ENCODE measurements at places on chromosomes 3 and 15.

- no peak for DNase-seq
These were observed 668 bp downstream of the THRB start for GRCh38 chr3:24493746-24494617.

GRCh38 chr3:177199206-177199760, 2.0 kb upstream of the TBL1XR1 start:
- no peak for DNase-seq

- DNase-seq, result peak; percentile 73
These were observed 3.0 kb downstream of the ALCAM start for GRCh38 chr3:105369500-105370371.

- DNase-seq, result no peak
These were observed 6.0 kb downstream of the ISL2 start for GRCh38 chr15:76342382-76343201.

GRCh38 chr3:191051037-191051436, 148.0 kb upstream of the OSTN start:
- peak; percentile 64 for DNase-seq

- DNase-seq, result peak; percentile 75
These were observed 61.9 kb downstream of the TM4SF4 start for GRCh38 chr3:149536429-149536828.

DNA sequence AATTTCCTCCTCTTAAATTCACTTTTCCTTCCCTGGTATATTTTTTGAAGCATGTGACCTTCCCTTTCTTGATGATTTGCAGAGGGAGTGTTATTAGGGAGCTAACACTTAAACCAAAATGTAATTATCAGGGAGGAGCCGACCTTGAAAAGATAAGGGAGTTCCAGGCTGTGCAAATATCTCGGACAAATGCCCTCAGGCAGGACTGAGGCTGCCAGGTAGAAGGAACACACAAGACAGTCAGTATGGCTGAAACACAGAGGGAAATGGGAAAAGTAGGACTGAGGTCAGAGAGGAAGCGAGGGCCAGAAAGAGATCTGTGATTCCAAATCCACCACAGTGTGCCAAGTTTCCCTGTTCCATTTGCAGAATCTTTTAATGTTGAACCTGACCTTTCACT, 221.0 kb downstream of the CNTN3 start:
- no peak for DNase-seq

DNA sequence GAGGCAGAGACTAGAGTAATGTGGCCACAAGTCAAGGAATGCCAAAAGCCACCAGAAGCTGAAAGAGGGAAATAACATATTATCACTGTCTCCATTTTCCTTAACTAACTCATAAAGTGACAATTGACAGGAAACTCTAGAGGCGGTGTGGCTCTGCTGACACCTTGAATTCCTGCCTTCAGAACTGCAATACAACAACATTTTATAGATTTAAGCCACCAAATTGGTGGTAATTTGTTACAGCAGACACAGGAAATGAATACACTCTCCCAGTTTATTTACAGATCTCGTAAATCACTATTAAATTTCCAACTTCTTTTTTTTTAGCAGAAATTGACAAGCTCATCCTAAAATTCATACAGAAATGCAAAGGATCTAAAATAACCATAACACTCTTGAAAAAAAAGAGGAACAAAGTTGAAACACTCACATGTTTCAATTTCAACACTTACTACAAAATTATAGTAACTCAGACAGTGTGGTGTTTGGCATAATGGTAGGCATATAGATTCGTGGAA, 449.9 kb downstream of the OTOL1 start:
- no peak for DNase-seq

- DNase-seq, result peak; percentile 30
These were observed 39.0 kb upstream of the CBLB start for GRCh38 chr3:105907777-105908176.

- DNase-seq, result no peak
These were observed 33.9 kb downstream of the SCN10A start for GRCh38 chr3:38782148-38782547.

DNA sequence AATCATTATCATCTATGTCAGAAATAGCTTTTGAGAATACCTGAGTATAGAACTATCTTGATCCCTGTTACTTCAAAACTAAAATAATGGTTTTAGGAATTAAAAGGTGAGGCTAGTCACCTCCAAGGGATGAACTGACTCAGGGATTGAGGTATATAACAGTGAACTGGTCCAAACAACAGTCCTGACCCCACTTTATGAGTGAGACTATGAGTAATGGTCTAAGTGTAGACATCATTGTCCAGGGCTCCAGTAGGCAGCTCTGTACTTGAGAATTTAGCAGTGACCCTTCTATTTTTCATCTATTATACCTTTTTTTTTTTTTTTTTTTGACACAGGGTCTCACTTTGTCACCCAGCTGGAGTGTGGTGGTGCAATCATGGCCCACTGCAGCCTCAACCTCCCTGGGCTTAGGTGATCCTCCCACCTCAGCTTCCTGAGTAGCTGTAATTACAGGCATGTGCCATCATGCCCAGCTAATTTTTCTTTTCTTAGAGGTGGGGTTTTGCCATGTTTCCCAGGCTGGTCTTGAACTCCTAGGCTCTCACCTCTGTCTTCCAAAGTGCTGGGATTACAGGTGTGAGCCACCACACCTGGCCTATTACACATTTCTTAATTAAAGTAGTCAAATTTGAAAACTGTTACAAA, 36.3 kb downstream of the MLH1 start:
- no peak for DNase-seq

- peak; percentile 37 for DNase-seq
These were observed 90.2 kb upstream of the CHD2 start for GRCh38 chr15:92809880-92810361.

GRCh38 chr3:168168743-168169142, 73.0 kb upstream of the GOLIM4 start:
- no peak for DNase-seq

GRCh38 chr3:76264496-76264895, 479.1 kb upstream of the ZNF717 start:
- no peak for DNase-seq

- no peak for DNase-seq
These were observed 574 bp upstream of the LRRC34 start for GRCh38 chr3:169813278-169813677.

DNA sequence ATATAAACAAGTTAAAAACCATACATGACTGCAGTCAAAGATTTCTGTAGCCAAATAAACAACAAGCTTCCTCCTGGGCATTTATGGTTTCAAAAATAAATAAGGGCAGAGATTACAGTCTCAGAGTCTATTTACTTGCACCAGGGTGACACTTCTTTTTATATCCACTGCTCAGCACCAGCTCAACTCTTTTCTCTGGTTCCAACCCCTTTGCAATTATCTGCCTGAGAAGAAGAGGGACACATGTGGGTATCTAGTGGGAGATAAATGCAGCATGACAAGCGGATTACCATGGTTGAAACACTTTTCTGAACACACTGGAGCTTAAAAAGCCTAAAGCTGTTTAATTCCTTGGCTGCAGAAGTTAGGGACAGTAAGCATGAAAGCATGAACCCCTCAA, 311.5 kb downstream of the CNTN3 start:
- no peak for DNase-seq

GRCh38 chr15:101446518-101447167, 42.9 kb downstream of the PCSK6 start:
- no peak for DNase-seq

DNA sequence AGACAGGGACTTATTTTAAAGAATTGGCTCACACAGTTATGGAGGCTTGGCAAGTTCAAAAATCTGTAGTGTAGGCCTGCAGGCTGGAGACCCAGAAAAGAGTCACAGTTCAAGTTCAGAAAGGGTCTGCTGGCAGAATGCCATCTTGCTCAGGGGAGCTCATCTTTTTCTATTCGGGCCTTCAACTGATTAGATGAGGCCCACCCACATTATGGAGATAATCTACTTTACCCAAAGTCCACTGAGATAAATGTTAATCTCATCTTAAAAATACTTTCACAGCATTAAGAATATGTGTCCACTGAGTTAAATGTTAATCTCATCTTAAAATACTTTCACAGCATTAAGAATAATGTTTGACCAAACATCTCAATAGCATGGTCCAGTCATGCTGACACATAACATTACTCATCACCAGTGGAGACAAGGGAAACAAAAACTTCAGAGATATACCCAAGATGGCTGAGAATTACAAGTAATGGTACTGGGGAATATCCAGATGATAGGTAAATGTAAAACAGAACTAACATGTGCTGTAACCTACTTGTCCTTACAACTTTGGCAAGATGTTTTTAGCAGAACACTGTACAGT, 74.3 kb upstream of the STAC start:
- no peak for DNase-seq

DNA sequence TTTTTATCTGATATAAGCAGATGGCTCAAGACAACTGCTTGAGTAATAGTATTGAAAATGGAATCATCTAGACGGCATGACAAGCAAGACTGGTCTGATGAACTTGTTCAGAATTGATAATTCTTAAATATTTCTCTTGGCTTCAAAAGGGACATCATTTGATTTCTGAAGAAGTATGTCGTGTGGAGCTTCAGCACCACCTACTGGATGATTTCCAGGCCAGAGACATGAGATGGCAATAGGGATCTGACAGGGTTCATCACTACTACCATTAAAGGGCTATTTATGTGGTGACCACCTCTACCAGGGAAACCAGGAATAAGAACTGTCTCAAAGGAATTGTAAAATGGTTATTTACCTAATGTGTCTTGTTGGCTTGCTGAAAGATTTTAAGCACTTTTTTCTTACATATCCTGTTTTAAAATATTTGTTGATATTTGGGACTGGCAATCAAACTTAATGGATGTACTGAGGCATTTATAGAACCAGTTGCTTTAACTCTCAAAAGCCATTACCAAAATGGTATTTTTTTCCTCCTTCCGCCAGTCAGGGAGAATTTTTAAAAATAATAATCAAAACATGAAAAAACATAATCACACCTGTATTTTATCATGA, 99.5 kb upstream of the FAM98B start:
- DNase-seq, result peak; percentile 35

DNA sequence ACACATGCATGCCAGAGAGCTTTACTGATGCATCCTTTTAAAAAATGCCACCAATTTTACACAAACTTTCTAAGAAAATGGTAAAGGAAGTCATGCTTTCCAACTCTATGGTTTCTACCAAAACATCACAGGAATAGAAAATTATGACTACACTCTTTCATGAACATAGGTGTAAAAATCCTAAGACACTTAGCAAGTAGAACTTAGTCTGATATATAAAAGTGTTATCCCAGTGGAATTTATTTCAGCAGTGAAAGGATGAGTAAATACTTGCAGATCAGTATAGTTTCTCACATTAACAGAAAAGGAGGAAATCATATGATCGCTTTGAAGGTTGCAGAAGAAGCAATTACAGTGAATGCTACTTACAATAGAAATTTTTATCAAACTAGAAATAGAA, 43.4 kb downstream of the MCTP2 start:
- no peak for DNase-seq

DNA sequence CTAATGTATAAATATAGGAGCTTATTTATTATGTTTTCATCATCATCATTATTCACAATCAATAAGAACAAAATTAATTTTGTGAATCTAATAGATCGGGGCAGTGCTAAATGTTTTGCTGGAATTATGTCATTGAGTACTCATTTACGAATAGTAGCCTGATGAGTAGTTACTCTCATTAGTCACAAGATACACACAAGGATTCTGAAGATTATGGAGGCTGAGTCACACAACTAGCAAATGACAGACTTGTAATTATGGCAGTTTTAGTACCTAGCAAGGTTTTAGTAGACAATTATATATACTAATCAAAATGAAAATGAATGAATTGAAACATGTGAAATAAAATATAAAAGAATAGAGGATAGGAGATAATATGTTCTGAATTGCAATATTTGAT, 954.2 kb downstream of the CADM2 start:
- no peak for DNase-seq

GRCh38 chr3:140394488-140395133, 283.3 kb upstream of the TRIM42 start:
- DNase-seq, result no peak

- no peak for DNase-seq
These were observed 22.4 kb downstream of the PAQR5 start for GRCh38 chr15:69320977-69321554.

DNA sequence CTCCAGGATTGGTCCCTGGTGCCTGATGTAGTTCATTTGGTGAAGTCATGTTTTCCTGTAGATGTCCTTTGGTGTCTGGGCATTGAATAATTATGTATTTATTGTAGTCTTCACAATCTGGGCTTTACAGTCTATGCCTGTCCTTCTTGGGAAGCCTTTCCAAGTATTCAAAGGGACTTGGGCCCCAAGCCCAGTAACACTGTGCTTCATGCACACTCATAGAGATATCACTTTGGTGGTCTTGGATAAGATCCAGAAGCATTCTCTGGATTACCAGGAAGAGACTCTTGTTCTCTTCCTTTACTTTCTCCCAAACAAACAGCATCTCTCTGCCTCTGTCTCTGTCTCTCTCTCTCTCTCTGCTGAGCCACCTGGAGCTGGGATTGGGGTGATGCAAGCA, 281.1 kb upstream of the GOLGA6L4 start:
- no peak for DNase-seq

DNA sequence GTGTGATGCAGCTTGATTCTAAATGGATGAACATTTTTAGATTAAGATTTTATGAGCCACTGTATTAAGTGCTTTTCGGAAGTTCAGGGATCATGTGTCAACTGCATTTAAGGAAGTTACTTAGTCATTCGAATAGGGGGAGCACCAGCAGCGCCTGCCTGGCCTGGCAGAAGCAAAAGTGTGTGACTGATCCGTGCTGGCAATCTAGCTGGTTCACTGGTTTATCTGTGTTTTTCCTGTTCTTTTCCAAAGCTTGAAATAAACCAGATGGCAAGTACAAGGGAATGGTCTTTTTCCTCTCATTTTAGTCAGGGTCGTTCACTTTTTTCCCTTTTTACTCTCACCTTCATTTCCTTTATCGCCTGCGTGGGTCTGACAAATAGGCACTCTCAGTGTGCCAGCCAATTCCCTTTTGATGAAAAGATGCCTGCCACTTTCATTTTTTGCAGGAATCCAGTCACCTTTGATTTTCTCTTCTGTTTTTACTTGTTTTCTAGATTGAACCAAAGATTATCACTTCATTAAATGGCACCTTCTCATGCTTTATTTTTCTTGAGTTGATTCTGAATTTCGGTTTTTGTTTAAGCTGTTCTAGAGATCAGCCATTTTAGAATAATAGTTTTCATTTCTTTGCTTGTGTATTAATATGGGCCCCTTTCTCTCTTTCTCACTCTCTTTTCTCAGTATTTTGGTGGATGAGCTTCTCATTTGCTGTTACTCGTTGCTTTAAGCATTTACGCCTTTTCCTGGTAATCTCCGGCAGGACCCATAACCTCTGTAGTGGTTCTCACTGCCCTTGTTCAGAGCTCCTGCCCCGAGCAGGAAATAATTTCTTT, 2.8 kb downstream of the ABHD2 start:
- peak; percentile 40 for DNase-seq

DNA sequence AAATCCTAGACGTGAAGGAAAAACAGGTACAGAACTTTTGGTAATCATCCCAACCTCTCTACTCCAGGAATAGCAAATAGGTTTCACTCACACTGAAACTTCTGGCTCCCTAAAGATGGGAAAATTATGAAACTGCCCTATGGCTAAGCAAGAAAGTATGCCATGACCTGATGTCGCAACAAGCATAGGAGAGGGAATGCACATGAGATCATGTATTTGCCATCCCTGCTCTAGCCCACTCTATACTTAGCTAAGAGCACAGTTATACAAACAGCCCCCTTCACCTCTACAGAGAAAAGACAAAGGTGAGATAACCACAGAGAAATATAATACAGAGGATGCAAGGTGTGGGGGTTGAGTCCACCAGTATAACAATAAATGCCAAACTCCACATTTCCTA, 102.7 kb downstream of the TBC1D5 start:
- DNase-seq, result no peak

GRCh38 chr15:25670621-25671020, 192.5 kb downstream of the ATP10A start:
- DNase-seq, result no peak

GRCh38 chr15:27328608-27329007, 357.6 kb downstream of the GABRG3 start:
- no peak for DNase-seq
